Mammary epithelial cell (primary cell): ENCODE measurements at places on chromosomes 3 and 15. TPM values are rescaled to one million over a fixed set of nuclear protein-coding genes. Genes with fewer than 3 reads are reported as not detected.
A peak's percentile ranks its signal among the peaks of the same experiment; 100 is the strongest.

DNA sequence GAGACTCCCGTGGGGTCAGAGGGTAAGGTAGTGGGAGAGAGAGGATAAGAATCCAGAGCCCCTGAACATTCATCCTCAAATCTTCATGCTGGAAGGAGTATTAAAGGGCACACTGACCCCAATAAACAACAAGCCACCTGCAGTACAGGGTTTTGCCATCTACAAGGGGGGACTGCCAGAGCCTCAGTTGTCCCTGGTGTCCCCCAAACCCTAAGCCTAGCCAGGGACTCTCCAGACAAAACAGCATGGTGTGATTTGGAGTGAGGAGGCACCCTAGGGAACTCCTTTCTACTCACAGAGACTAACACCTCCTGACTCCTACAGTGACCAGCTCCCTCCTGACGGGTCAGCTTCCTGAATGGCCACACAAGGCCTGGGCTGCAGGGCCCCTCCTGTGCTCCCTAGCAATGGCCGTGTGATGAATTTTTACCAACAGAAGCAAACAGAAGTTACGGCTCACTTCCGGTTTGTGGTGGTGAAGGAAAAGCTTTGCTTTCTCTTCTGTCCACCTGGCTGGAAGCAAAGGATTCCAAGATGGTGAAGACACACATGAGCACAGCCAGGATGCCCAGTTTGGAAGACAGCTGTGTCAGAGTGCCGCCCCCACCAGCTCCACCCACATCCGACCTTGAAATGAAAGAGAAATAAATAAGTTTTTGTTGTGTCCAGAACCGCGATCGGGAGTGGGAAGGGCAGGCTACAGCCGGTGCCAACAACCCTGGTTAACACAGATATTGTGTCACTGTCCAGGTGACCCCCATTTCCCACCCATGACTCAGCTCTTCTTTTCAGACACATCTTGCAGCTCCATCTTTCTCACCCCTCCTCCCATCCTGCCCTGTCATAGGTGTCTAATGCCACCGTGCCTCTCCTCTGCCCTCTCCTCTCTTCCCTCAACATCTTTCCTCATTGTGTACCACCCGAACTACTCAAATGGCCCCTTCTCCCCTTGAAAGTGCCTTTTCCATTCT is 69.6 kb upstream of the ATP13A3 start:
- peak; percentile 36 for DNase-seq

DNA sequence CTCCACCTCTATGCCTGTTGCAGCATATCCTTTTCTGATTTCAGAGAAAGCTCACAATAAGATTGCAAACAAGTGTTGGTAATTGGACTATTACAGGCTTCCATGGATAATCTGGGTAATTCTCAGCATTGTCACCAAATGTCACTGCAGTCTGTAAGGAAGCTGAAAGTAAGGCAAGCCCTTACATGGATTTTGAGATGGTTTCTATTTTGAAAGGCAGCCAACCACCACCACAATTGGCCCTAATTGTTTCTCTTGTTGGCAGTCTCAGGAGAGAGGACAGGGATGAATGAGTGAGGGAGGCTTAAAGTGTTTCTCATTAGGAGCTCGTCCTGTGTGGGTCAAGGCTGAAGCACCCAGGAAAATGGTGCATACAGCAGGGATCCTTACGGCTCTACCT is 879.9 kb downstream of the TUSC7 start:
- no peak for DNase-seq

DNA sequence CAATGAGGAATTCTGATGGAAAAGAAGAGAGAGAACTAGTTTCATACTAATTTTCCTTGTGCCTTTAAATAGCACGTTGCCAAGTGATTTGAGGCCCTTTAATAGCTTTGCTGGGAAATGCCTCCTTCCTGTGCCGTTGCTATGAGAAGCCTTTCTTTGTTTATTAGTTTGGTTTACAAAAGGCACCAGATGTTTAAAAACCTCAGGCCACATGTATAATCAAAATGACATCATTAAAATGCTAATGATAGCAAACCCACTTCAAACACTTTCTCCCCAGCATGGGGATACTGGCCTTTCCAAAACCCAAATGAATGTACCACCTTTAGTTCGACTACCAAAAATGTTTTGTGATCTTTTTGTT is 50.0 kb upstream of the TBC1D23 start:
- DNase-seq = peak; percentile 25

The ISL2 gene
- total RNA-seq = 0.16 TPM in 1 of 2 replicates, not detected in the other

The ITIH1 gene
- not detected in 2 replicates for total RNA-seq

The QRICH1 gene
- 89.7 TPM for total RNA-seq
